Lung (tissue), 17 donors: ENCODE measurements at places on chromosomes 6 and 20.

- DNase-seq = no peak
- no peak overlapping the region for H3K4me3 ChIP-seq
- H3K27me3 ChIP-seq = no peaks in the 10 kb centered on the region
- no peaks in the 10 kb centered on the region for H3K4me1 ChIP-seq
These were observed 46.4 kb upstream of the FERMT1 start for GRCh38 chr20:6169251-6169650.

- no peaks in the 10 kb centered on the region for H3K27me3 ChIP-seq
- no peak overlapping the region for H3K4me3 ChIP-seq
- DNase-seq = no peak
- no peaks in the 10 kb centered on the region for H3K4me1 ChIP-seq
These were observed 64.6 kb downstream of the RNF144B start for GRCh38 chr6:18451756-18452155.

DNA sequence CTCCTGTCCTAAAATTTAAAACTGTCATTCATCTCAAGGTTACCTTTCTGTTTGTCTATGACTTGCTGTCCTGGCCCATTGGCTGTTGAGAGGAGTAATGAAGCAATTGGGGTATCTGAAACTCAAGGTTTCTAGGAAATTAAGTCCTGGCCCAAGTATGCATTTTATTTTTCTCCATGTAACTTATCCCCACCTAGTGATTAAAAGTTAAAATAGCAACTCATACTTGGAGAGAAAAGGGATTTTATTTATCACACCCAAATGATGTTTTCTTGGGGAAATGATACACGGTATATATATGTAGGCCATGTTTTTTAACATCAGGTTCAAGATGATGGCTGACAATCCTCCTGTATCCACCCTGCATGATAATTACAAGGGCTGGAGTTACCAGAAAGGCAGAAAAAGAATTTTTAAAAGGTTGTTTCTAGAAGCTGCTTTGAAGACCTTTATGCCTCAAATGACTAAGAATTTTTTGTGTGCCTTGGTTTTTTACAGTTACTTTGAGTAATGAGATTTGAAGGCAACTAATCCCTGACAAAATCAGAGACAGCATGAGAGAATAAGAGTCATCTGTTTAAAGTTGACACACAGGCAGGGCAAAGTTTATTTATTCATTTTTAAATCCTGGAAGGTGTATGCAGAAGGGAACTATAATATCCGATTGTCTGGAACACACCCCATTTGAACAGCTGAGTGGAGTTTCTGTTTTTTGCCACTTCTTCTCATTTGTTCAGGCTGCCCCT is 28.9 kb upstream of the C6orf58 start:
- no peak for DNase-seq
- no peaks in the 10 kb centered on the region for H3K4me1 ChIP-seq
- H3K27me3 ChIP-seq = no peaks in the 10 kb centered on the region

DNA sequence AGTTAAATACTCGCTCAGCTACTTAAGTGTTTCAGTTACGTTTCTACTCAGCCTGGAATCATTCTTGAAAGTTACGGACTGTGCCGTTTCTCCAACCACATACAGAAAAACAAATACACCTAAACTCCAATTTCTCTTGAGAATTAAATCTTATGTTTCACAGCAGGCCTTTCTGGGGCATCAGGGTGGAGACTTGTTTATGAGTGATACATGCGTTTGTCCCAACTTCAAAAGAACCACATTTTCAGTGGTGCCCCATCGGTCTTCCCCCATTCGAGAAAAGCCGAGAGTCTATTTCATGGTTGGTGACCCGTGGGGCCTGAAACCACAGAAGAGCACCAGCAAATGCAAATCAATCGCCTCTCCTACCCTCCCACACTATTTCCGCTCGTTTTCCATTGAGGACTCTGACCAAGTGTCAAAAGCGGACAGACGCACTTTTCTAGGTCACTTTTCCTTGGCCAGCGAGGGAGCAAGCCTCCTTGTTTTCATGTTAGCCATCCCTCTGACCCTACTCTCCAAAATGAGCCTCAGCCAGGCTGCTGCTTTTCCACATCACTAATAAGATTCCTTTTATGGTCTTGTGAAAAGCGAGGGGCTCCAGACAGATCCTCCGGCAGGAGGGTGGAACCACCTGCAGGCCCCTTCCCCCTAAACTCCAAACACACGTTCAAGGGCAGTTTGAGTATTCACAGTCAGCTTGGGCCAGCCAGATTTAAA is 3.1 kb downstream of the JAG1 start:
- H3K4me1 ChIP-seq = peaks cover 4% of the 10 kb centered on the region
- no peaks in the 10 kb centered on the region for H3K27me3 ChIP-seq
- peak overlapping the region; percentile 86 for H3K27ac ChIP-seq
- DNase-seq = peak; percentile 44
- H3K36me3 ChIP-seq = peaks cover 13% of the 10 kb centered on the region

DNA sequence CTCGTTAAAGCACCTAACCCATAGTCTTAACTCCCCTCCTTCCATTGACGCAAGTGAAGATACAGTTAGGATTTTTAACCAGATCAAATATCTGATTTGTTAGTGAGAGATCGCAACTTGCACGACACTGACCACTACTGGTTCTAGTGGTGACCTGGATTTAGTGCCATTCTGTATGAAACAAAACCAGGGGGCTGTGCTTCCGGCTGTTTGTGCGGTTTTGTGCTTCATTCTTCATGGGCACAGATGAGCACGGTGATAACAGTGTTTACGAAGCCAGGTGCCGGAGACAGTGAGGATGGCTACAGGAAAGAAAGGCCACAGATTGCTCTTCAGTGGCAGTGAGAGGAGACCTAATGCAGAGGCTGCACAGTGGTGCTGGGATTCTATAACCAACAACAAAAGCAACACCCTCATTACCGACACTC is 75.5 kb downstream of the NOL4L start:
- H3K27ac ChIP-seq = peak overlapping the region; percentile 79
- H3K4me1 ChIP-seq = peaks cover 21% of the 10 kb centered on the region
- H3K27me3 ChIP-seq = no peaks in the 10 kb centered on the region
- H3K36me3 ChIP-seq = no peaks in the 10 kb centered on the region

DNA sequence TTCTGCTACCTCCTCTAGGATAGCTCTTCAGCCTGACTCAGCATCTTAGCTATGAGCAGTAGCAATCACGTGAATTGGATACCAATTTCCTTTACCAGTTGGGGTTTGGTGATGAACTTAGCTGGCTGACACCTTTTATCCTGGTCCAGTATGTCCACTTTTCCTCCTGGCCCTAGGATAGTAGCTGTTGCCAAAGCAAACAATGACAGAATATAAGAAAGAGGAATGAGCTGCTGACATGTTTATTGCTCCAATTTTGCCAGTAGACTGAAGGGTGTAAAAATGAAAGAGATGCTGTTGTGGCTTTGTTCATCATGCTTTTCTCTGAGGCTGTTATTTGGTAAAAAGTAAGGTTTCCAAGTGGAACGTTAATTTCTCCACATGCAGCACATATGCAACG is 168.3 kb upstream of the JAG1 start:
- H3K36me3 ChIP-seq = no peaks in the 10 kb centered on the region
- no peaks in the 10 kb centered on the region for H3K27me3 ChIP-seq
- H3K4me1 ChIP-seq = no peaks in the 10 kb centered on the region
- H3K27ac ChIP-seq = no peak overlapping the region

- H3K27ac ChIP-seq = no peak overlapping the region
- no peaks in the 10 kb centered on the region for H3K36me3 ChIP-seq
- peaks cover 2% of the 10 kb centered on the region for H3K4me1 ChIP-seq
- peaks cover 32% of the 10 kb centered on the region for H3K27me3 ChIP-seq
- H3K4me3 ChIP-seq = no peak overlapping the region
These were observed 2.1 kb downstream of the SCUBE3 start for GRCh38 chr6:35215665-35216411.

DNA sequence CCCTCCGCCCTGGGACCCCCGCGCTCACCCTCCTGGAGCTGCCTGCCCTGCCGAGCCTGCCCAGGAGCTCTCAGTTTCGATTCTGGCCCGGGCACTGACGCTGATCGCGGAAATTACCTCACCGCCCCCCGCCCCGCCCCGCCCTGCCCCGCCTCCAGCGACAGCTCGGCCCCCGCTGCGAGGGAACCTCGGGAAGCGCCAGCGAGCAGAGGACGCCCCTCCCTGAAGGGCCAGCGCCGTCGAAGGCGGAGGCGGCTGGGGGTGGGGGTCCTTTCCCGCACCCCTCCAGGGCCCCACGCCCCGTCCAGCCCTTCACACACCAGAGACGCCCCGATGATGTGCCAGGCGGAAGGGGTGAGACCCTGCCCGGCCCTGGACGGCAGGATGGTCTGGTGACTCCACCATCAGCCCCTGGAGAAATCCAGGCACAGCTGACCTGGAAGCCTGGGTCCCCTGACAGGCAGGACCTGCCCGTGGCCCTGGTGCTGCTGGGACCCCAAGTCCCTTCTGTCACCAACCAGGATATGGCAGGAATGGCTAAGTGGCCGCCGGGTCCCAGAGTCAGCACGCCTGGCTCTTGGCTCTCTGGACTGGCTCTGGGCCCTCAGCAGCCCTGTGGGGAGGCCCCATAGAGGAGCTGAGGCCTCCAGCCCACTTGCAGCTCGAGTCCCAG is at the start of gene HELZ2:
Gene HELZ2 (minus strand): TSS at position 84 of the 673 bp plus-strand sequence. CDS start 1,854 bp downstream, outside the sequence.
- peak; percentile 82 for DNase-seq
- peak within 1 kb of the TSS; percentile 77 for H3K4me3 ChIP-seq
- H3K36me3 ChIP-seq = no peaks in the 10 kb centered on the region
- no peaks in the 10 kb centered on the region for H3K4me1 ChIP-seq
- H3K27ac ChIP-seq = peak within 1 kb of the TSS; percentile 86

GRCh38 chr6:38326837-38327236 is 312.9 kb downstream of the BTBD9 start:
- H3K4me1 ChIP-seq = peaks cover 13% of the 10 kb centered on the region
- DNase-seq = no peak
- H3K27me3 ChIP-seq = no peaks in the 10 kb centered on the region
- no peak overlapping the region for H3K27ac ChIP-seq
- no peaks in the 10 kb centered on the region for H3K36me3 ChIP-seq
- H3K4me3 ChIP-seq = no peak overlapping the region

GRCh38 chr6:43735642-43736199 is 34.3 kb upstream of the VEGFA start:
- no peaks in the 10 kb centered on the region for H3K27me3 ChIP-seq
- H3K4me3 ChIP-seq = no peak overlapping the region
- H3K4me1 ChIP-seq = peaks cover 4% of the 10 kb centered on the region
- no peak overlapping the region for H3K27ac ChIP-seq
- DNase-seq = no peak

GRCh38 chr20:37471741-37472235 is 49.3 kb upstream of the NNAT start:
- H3K27me3 ChIP-seq = no peaks in the 10 kb centered on the region
- no peaks in the 10 kb centered on the region for H3K4me1 ChIP-seq
- no peak for DNase-seq
- no peaks in the 10 kb centered on the region for H3K36me3 ChIP-seq
- H3K4me3 ChIP-seq = no peak overlapping the region

- H3K4me3 ChIP-seq = no peak overlapping the region
- DNase-seq = no peak
- H3K36me3 ChIP-seq = no peaks in the 10 kb centered on the region
These were observed 8.8 kb downstream of the THBS2 start for GRCh38 chr6:169244684-169245383.

DNA sequence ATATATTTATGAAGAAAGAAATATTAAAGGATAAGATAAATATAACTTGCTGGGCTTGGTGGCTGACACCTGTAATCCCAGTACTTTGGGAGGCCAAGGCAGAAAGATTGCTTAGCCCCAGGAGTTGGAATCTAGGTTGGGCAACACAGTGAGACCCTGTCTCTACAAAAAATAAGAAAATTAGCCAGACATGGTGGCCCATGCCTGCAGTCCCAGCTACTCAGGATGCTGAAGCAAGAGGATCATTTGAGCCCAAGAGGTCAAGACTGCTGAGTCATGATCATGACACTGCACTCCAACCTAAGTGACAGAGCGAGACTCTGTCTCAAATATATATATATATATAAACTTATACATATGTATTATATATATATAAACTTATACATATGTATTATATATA is 164.0 kb downstream of the MRPL14 start:
- no peak overlapping the region for H3K4me3 ChIP-seq
- no peaks in the 10 kb centered on the region for H3K36me3 ChIP-seq
- no peaks in the 10 kb centered on the region for H3K4me1 ChIP-seq
- no peak overlapping the region for H3K27ac ChIP-seq
- no peak for DNase-seq

DNA sequence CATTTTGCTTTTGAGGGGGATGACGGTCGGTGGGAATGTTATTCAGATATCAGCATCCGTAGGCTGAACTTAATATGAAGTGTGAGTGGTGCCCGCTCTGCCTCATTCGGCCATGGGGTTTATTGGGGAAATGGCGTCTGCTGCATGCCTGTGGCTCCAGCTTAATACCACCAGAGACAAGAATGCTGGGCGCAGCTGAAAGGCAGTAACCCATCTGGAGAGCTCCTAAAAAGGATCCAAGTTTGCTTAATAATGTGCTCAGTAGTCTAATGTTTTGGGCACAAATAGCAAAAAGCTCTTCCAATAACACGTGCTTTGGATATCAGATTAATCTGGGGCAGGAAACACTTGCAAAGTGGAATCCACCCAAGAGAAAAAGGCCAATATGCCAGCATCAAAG is 273.0 kb upstream of the TAB2 start:
- peaks cover 5% of the 10 kb centered on the region for H3K4me1 ChIP-seq
- no peak overlapping the region for H3K4me3 ChIP-seq
- no peaks in the 10 kb centered on the region for H3K36me3 ChIP-seq
- H3K27ac ChIP-seq = no peak overlapping the region
- no peak for DNase-seq

GRCh38 chr6:100979267-100979666 is 98.1 kb upstream of the ASCC3 start:
- H3K4me1 ChIP-seq = no peaks in the 10 kb centered on the region
- no peak overlapping the region for H3K27ac ChIP-seq
- H3K4me3 ChIP-seq = no peak overlapping the region
- DNase-seq = no peak

DNA sequence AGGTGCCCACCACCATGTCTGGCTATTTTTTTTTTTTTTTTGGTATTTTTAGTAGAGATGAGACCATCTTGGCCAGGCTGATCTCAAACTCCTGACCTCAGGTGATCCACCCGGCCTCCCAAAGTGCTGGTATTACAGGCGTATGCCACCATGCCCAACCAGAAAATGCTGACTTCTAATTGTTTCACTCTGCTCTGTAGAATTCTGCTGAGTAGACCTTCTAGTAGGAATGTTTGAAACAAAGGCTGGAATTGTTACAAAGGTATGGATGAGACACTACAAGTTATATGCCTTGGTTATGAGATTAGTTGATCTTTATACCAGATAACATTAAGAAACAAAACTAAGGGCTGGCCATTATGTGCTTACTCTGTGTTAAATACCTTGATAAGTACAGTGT is 44.8 kb downstream of the MEP1A start:
- no peaks in the 10 kb centered on the region for H3K4me1 ChIP-seq
- H3K36me3 ChIP-seq = no peaks in the 10 kb centered on the region
- no peak for DNase-seq
- no peak overlapping the region for H3K27ac ChIP-seq
- no peak overlapping the region for H3K4me3 ChIP-seq
- H3K27me3 ChIP-seq = no peaks in the 10 kb centered on the region
